ENCODE measurements at places on chromosomes 1 and 21.

- DNase-seq = no peak
Observed at GRCh38 chr1:176466514-176466913, 3.5 kb downstream of the PAPPA2 start.

GRCh38 chr1:51624855-51625254 is 8.0 kb downstream of the OSBPL9 start:
- no peak for DNase-seq

GRCh38 chr1:51032936-51033335 is 62.9 kb downstream of the CDKN2C start:
- DNase-seq = no peak

DNA sequence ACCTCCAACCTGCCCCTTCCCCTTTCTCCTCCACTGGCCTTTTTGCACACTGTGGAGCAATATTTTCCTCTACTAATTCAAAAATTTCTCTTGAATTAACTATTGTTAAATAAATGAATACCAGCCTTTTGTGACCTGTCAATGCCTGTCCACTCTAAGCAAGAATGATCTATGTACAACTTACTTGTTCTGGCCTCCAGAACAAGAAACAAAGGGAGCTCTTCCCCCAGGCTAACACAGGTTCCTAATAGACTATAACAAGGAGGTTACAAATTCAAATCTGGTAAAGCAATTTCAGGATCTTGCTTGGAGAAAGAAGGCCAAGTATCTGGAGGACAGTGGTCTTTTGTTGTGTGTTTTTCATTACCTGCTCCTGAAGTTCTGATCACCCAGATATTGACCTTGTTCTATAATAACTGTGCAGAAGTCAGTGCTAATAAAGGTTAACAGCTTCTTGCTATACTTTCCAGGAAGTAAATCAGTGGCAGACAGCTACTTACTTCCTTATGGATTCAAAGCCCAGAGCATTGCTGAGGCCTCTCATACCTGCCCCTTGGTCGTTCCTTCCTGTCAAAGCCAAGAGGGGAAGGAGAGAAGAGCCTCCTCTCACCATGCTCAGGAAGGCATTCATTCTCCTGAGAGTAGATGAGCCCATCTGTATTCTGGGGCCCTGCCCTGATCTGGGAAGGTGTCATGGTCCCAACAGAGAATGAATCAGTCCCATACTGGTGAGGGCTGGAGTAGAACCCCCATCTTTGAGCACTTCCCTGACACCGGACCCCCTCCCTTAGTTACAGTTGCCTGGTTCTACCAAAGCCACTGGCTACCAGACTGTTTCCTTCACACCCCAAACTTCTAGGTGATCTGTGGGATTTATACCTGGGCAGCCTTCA is 56.8 kb downstream of the DESI2 start:
- no peak for DNase-seq

GRCh38 chr21:38186661-38187270 is 70.0 kb upstream of the KCNJ15 start:
- no peak for DNase-seq

- no peak for DNase-seq
Observed at GRCh38 chr21:39009587-39010225, 173.5 kb downstream of the PSMG1 start.

DNA sequence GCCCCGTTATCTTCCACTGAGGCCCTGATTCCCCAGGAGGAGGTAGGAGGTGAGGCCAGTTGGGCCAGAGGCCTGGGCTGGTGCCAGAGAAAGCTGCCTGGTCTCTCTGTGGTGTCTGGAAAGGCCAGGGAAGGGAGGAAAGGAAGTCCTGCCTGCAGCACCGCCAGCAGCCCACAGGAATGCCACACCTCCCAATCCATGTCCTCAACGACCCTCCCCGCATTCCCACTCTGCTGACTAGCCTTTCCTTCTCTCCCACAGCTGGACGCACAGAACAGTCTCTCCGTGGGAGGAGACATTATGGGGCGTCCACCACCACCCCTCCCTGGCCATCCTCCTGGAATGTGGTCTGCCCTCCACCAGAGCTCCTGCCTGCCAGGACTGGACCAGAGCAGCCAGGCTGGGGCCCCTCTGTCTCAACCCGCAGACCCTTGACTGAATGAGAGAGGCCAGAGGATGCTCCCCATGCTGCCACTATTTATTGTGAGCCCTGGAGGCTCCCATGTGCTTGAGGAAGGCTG is 18.0 kb downstream of the CSF1 start:
- peak; percentile 93 for DNase-seq

DNA sequence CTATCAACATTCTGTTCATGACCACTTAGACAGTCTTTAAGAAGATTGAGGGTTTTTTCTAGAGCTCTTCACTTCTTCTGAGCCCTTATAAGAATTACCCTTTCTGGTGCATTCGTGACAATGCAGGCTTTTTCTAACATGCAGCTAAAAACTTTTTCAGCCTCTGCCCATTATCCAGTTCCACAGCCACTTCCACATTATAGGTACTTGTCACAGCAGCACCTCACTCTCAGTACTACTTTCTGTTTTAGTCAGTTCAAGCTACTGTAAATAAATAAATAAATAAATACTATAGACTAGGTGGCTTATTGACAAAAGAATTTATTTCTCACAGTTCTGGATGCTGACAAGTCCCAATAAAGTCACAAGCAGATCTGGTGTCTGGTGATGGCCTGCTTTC is 284.4 kb upstream of the PKN2 start:
- DNase-seq = no peak

DNA sequence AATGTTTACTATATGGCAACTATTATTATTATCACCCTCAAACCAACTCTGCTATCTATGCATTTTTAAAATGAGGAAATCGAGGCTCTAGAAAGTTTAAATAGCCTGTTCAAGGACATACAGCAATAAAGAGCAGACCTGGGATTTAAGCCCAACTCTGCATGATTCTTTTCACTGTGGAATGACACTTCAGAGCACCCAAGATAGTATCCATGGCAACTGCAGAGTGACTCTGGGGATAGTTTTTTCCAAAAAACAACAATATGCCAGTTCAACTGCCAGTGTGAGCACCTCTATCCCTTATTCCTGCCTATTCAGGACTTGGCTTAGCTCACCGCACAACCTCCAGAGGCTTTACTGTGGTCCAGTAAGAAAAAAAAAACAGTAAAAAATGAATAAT is 293.9 kb downstream of the BRINP2 start:
- DNase-seq = no peak

DNA sequence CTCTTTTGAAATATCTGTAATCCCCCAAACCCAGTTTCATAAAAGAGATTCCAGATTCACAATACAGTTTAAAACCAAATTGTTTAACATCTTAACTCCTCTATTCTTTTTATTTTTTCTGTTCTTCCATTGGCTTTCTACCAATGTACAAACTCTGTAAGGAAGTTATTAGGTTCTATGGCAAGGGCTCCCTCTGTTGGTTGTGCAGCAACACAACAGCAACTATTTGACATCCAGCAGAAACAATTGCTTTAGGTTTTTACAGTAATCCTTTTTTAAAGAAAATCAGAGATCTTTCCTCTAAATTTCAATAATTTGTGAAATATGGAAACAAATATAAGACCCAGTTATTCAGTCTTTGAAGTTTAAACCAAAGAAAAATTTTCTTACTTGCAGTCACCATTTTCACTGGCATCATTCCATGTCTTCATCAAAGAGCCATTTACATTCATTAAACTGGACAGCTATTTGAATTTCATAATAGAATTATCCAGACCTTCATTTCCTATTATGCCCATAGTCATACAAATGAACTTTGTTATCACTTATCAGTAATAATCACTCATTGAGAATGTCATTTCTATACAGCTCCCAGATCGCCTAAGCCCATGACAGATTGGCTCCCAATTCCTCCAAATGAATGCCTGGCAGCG is 46.5 kb upstream of the RNF11 start:
- peak; percentile 76 for DNase-seq

DNA sequence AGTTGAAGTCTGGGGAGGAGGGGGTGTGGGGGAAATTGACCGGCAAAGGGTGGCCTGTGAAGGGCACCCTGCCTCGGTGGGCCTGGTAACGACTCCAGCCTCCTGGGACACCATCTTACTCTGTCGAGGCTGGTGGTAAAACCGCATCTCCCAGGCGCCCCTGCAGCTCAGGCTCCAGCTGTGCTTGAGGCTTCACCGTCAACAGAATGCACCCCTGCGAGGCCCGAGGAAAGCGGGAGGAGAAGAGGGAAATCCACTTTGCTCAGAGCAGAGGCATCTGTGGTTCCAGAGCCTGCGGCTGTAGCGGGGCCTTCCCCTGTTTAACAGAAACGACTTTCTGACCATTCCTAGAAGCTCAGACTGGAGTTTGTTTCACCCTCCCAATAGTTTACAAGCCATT is 165.6 kb downstream of the NPHP4 start:
- DNase-seq = no peak

GRCh38 chr1:12415038-12415466 is 185.2 kb downstream of the VPS13D start:
- DNase-seq = no peak

DNA sequence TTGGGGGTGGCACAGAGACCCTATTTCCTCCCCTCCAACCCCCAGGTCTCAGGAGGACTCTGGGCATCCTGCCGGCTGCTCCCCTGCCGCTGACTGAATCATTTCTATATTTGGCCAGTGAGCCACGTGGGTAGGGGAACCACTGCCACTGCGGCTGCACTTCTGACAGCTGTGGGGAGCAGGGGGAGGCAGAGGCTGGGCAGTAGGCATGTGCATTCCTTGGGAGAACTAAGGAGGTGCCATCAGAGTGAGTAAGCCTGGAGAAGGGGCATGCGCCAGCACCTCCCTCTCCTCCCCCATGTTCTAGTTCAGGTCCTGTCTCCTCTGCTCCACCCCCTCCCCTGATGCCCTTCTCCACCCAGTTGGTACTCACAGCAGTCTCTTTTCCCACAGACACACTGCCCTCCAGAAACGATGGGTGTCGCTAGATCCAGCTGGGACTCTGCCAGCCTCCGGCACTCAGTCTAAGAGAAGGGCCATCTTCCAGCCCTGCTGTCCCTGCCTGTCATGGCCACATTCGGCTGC is 12.0 kb downstream of the PPFIA4 start:
- peak; percentile 100 for DNase-seq

- DNase-seq = no peak
Observed at GRCh38 chr1:36920801-36921405, 113.4 kb downstream of the GRIK3 start.

GRCh38 chr1:47805921-47806361 is 191.2 kb downstream of the TRABD2B start:
- DNase-seq = no peak

GRCh38 chr1:201570181-201570885 is 31.4 kb downstream of the NAV1 start:
- DNase-seq = no peak

- peak; percentile 47 for DNase-seq
Observed at GRCh38 chr21:28436286-28436932, 556.3 kb downstream of the LTN1 start.

- no peak for DNase-seq
Observed at GRCh38 chr21:42969193-42969600, 5.2 kb upstream of the PKNOX1 start.

DNA sequence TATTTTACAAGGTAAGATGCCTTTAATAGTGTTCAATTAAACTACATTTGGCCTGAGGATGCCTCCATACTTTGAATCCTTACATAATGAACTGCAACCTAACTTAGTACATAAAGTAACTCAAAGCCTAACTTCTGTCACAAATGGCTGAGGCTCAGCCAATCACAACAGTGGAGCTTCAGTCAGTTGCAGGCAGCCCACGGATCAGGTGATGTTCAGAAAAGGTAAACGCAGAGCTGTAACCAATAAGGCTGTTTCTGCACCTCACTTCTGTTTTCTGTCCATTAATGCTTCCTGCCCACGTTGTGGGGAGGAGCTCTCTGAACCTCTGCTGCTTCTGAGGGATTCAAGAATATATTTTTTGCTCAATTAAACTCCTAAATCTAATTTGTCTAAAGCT is 94.8 kb upstream of the KIAA0040 start:
- no peak for DNase-seq

GRCh38 chr1:32612189-32612881 is 38.0 kb downstream of the ZBTB8OS start:
- peak; percentile 92 for DNase-seq

DNA sequence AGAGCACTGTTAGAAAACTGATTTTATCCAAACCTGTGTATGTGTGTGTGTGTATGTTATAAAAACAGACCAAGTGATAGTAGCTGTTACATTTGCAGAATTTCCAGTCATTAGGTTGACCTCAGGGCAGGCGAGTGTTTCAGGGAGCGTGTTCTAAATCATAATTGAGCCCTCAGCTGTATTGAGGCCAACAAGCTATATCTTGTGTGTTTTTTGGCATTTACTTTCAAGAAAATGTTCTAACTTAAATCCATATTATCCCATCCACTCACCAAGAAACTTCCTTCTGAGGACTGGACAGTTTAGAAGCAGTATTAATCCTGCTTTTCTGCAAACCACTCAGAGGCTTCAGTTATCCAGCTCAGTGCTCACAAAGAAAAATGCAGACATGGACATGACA is 12.0 kb downstream of the DDAH1 start:
- DNase-seq = no peak

GRCh38 chr1:117795190-117795589 is 134.2 kb downstream of the GDAP2 start:
- peak; percentile 79 for DNase-seq

GRCh38 chr1:108327534-108328466 is 83.9 kb upstream of the NBPF4 start:
- DNase-seq = no peak

DNA sequence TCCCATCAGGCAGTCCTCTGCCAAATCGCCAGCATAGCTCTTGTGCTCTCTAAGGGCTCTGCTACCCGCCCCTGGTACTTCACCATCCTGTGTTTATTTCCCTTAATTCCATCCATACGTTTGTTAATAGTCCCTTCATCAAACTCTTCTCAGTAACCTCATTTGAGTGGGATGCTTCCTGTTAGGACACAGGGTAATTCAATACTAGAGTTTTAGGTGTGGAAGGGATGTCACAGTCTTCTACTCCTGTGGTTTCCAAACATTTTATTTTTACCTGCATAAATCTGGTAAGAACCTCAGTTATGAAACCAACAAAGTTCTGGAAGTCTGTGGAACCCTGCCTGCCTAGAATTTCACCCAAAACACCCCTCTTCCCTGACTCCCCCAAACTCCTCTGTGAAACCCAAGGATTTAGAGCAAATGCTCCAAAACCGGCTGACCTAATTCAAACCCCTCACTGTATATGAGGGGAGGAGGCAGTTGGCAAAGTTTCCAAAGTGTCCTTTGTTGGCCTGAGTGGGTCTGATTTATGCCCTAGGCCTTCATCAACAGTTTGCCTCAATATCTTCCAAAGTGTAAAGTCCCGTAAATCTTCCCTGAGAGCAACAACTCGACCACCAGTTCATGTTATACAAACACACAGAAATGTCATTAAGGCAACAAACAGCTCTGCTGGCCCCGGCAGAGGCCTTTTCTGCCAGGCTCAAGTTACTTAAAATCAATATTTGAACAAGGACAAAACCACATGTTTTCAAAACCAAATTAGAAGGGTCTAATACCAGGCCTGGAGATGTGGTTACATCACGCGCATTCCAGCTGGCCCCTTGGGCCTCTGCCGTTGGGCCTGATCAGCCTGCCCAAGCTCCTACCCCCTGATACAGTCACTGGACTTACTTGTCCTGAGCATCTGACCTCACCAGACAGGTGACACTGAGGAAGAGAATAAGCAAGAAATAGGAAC is 82.4 kb upstream of the FGGY start:
- DNase-seq = peak; percentile 36

Data from myocyte (in vitro differentiated cells).